ENCODE measurements at places on chromosomes 3 and 15.

GRCh38 chr15:101573951-101574350 is 78.2 kb downstream of the TM2D3 start:
- no peaks in the 10 kb centered on the region for H3K27me3 ChIP-seq
- H3K4me1 ChIP-seq = no peaks in the 10 kb centered on the region
- H3K36me3 ChIP-seq = no peaks in the 10 kb centered on the region
- no peak overlapping the region for H3K27ac ChIP-seq
- no peak for DNase-seq

DNA sequence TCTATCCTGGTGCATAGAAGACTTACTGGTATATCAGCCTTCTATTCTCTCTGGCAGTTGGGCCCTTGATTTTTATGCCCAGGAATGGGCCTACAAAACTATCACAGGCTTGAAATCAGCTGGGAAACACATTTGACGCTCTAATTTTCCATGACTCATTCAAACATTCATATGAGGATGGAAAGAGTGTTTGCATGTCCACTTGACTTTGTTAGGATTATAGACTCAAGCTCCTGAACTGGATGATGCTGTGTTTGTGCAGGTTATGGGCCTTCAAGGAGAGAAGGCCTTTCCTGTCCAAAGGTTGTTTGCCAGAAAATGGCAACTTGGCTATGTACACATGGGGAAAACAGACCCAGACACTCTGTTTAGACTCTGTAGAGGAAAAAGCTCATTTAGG is 219.9 kb downstream of the GAP43 start:
- no peak overlapping the region for H3K27ac ChIP-seq
- no peak for DNase-seq
- no peak overlapping the region for H3K4me3 ChIP-seq
- no peaks in the 10 kb centered on the region for H3K27me3 ChIP-seq

DNA sequence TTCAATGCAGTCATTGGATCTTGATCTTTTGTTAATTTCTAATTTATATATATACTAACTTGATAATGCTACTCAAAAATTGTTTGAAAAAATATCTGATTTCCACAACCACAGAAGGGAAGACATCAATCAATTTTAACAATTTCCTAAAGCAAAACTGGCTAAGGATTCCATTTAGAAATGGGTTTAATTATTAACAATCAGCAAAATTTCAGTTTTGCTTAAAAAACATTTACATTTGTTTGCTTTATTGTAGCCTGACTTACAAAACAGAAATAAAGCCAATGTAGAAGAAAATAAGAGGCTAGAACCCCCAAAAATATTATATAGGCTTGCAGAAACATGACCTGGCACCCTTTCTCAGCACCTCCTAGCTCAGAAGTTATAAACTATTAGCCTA is 74.9 kb downstream of the LRRFIP2 start:
- no peak for DNase-seq
- H3K4me3 ChIP-seq = no peak overlapping the region
- H3K27ac ChIP-seq = no peak overlapping the region

DNA sequence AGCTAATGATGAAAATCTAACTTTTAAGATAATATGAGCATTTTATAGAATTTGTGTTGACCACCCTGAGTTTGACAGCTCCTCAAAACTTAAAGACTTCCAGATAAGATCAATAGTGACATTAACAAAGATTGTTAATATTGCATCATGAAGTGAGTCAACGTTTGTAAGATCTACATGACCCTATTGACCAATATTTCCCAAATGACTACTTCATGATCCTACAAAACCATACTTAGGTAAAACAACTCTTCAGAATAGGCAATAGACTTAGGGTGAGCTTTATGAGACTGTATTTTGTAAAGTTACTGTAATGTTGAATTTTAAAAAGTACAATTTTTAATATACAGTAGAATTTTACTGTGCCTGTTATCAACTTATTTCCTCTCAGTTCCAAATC is 422.7 kb upstream of the ALCAM start:
- H3K4me1 ChIP-seq = no peaks in the 10 kb centered on the region
- no peaks in the 10 kb centered on the region for H3K36me3 ChIP-seq
- DNase-seq = no peak
- no peak overlapping the region for H3K27ac ChIP-seq

DNA sequence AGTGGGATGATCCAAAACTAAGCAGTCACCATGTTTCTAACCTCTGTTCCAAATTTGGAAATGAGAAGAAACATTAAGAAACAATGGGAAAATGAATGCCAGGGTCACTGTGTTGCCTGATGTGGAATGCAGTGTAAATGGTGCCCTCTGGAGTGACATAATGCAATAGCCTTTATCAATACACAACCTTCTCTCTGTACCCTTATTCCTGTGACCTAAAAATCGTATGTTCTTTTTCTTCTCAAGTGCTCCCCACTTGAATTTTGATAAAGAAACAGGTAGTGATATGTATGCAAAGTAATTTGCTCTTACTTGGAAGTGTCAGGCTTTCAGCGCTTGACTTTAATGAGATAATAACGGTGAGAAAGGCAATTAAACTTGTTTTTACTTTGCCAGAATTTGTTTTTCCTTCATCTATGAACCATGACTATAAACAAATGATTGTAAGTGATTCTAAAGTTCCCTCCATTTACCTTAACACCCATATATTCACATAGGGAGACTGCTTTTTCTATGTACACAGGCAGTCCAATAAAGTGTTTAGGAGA is 145.8 kb upstream of the THRB start:
- H3K27me3 ChIP-seq = no peaks in the 10 kb centered on the region
- no peaks in the 10 kb centered on the region for H3K36me3 ChIP-seq
- H3K4me3 ChIP-seq = no peak overlapping the region
- no peak overlapping the region for H3K27ac ChIP-seq

GRCh38 chr3:46068501-46068900 is 41.2 kb upstream of the XCR1 start:
- H3K27ac ChIP-seq = peak overlapping the region; percentile 45
- DNase-seq = no peak
- no peak overlapping the region for H3K4me3 ChIP-seq
- no peaks in the 10 kb centered on the region for H3K27me3 ChIP-seq
- H3K4me1 ChIP-seq = peaks cover 60% of the 10 kb centered on the region

DNA sequence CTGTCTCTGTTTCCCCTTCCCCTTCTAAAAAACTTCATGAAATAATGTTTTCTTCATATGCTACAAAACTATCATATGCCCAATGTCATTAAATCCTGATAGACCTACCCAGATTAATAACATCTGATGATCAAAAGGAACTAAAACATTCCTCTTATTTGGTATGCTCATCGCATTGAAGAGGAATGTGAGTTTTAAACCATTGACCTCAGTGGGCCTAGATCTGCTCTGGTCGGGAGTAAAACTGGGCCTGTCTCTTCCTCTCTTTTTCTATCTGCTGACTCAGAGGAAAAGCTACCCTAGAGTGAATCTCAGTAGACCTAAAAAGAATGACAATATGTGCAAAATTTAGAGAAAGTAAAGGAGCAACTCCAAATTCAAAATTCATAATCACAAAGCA is 275.8 kb downstream of the SATB1 start:
- no peaks in the 10 kb centered on the region for H3K27me3 ChIP-seq
- H3K4me1 ChIP-seq = no peaks in the 10 kb centered on the region
- H3K4me3 ChIP-seq = no peak overlapping the region
- no peak overlapping the region for H3K27ac ChIP-seq
- H3K36me3 ChIP-seq = no peaks in the 10 kb centered on the region

Data from T-cell (primary cell).